NCI-H1436 (cell line): ENCODE measurements at places on chromosomes 1 and 21.

GRCh38 chr21:27693376-27693775 is 726.5 kb upstream of the ADAMTS5 start:
- no peak for DNase-seq

DNA sequence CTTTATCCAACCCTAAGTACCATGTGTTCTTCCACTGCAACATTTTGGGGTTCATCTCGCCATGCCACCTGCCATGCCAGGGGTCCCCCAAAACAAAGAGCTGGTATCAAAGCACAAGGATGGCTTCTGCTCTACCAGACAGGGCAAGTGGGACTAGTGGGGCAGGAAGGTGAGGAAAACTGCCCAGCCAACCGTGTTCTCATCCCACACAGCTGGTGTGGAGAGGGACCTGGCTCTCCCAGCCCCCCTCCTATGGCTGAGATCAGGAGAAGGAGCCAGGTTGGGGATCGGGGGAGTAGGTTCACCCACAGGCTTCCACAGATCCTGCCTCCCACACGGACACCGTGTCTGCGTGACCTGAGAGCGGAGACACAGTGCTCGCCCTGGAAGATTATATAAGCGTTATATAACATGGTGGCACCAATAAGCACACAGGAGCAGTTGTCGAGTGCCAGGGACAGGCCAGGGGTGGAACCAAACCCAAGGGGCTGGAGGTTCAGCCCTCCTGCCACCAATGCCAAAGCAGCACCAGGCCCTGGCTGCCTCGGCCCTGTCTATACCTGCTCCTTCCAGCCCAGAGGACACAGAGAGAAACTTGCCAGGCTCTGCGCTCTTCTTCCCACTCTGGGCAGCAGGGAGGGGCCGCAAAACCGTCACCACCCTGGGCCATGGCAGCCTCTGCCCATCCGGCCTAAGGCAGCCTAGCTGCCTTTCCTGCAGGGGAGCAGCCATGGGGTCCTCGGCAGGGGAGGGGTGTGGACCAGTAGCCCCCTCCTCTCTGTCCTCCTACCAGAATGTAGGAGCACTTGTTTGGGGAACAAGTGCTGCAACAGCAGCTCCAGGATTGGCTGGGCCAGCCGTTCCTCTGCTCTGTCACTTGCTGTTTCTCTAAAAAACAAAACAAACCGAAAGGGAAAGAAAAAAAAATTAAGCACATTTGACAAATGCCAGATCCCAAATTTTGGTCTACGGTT is 43.5 kb downstream of the CD34 start:
- no peak for DNase-seq

GRCh38 chr1:204589409-204590038 is 73.3 kb downstream of the MDM4 start:
- no peak for DNase-seq

- peak; percentile 54 for DNase-seq
Observed at GRCh38 chr1:11719313-11720032, 16.5 kb upstream of the AGTRAP start.

- DNase-seq = no peak
Observed at GRCh38 chr1:167209044-167209443, 11.6 kb upstream of the POU2F1 start.

GRCh38 chr1:116020668-116021272 is 44.5 kb downstream of the SLC22A15 start:
- peak; percentile 2 for DNase-seq

DNA sequence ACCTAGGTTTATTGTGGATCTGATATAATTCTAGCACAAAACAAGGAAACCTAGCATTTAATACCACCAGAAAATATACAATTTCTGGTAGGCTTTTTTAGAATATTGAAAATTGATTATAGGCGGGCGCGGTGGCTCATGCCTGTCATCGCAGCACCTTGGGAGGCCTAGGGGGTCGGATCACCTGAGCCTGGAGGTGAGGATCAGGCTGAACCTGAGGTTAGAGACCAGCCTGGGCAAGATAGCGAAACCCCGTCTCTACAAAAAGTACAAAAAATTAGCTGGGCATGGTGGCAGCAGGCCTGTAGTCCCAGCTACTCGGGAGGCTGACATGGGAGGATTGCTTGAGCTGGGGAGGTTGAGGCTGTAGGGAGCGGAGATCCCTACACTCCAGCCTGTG is 948 bp upstream of the COP1 start:
- DNase-seq = no peak

GRCh38 chr1:199733125-199733524 is 294.4 kb upstream of the NR5A2 start:
- no peak for DNase-seq

DNA sequence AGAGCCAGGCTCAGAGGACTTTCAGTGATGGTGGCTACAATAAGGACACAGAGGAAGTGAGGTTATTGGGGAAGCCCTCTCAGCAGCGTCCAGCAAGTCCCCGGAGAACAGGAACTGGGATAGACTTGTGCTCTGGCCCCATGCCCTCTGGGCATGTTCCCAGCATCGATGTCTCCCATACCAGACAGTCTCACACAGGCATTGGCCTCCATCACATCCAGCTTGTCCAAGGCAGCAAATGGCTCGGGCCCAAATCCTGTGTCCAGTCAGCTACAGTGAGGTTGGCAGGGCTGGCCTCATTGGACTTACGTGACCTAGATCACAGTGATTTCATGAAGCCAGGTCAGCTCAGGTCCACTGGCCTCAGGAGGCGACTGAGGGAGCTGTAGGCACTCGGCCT is 19.6 kb upstream of the TMEM54 start:
- DNase-seq = no peak

GRCh38 chr1:71921935-71922559 is 360.3 kb downstream of the NEGR1 start:
- DNase-seq = no peak

DNA sequence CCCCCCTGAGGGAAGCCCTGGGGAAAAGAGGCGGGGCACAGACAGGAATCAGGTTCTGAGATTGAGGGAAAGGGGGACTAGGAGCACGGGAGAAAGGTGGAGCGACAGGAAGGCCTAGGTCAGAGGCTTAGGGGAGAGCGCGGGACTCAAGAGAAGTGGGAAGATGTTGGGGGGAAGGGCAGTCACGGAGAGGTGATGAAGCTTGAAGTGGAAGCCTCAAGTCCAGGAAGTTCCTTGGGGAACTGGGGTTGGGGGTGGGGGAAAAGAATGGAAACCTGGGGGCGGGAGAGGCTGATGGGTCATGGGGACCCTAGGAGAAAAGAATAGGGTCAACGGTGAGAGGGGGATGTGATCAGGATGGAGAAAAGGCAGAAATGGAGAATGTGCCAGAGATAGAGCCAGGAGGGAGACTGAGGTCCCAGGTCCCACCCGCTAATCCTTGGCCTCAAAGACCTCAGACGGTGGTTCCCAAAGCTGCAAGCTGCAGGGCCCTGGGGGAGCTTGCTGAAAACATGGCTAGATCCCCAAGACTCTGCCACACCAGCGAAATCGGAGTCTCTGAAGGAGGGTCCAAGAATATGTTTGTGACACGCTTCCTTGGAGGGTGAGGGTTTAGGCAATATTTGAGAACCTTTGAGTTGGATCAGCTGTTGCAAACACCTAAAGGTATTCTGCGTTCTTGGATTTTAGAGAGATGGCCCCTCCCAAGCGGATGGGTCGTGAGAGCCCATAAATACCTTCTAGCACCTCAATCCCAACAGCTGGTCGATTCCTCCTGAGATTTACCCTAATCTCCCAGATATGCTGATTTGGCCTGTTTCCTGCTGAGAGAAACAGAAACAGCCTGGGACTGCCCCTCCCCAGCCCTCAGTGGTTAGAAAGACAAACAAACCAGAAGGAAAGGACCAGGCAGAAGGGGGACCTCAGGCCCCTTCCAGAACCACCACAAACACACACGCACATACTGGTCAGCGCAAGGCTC is 3.6 kb downstream of the C1orf232 start:
- no peak for DNase-seq

DNA sequence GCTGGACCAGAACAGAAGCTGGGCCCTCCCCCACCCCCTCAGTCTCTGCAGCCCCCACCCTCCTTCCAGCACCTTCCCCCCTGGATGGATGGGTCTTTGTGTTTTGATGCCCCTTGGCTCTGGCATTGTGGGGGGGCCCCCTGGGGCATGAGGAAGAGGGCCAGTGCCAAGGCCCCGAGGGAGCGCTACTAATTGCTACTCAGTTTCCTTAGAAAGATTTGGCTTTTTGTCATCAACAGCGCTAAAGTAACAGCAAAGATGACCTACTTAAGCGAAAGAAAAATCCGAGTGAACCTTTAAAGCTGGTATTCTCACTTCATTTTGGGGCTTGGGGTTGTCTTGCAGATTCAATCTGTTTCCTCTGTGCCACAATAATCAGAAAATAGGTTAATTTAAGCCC is 63.5 kb downstream of the SKI start:
- DNase-seq = no peak

- no peak for DNase-seq
Observed at GRCh38 chr1:20365421-20366055, 74.9 kb downstream of the VWA5B1 start.

- DNase-seq = no peak
Observed at GRCh38 chr21:17798796-17799195, 20.4 kb downstream of the C21orf91 start.

DNA sequence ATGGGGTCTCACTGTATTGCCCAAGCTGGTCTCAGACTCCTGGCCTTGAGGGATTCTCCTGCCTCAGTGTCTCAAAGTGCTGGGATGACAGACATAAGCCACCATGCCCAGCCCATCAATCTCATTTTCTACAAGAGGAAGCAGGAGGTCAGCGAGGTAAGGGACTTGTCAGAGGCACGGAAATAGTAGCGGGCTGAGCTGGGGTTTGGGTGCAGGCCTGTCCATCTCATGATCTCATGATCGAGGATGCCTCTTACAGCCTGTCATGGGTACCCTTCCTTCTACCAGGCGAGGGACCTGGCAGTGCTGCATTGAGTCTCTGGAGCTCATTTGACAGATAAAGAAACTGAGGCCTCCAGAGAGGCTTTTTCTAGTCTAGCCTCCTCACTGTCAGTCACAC is 28.5 kb upstream of the SCCPDH start:
- no peak for DNase-seq

DNA sequence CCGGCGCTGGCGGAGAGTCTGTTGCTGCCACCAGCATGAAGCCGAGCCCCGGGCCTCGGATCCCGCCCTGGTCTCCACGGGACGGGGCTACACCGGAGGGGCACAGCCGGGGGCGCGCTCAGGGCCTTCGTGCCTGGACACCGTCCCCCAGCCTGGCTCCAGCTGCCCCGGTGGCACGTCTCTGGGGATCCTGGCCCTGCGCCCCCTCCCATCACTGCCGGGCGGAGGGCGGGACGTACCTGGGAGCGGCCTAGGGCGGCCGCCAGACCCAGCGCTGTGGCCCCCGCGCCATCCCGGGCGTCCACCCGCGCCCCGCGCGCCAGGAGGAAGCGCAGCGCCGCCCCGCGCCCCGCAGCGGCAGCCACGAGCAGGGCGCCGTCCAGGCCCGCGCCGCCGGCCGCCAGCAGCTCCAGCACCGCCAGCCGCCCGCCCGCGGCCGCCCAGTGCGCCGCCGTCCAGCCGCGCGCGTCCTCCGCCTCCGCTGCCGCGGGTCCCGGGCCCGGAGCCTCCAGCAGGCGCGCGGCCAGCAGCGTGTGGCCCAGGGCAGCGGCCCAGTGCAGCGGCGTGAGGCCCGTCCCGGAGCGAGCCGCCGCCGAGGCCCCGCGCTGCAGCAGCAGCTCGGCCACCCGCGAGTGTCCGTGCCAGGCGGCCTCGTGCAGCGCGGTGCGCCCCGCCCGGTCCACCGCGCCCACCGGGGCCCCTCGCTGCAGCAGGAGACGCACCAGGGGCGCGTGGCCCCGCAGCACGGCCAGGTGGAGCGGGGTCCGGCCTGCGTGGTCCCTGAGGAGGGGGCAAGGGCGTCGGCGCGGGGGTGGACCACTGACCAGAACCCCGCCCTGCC is 1.0 kb downstream of the ANKRD65 start:
- no peak for DNase-seq

DNA sequence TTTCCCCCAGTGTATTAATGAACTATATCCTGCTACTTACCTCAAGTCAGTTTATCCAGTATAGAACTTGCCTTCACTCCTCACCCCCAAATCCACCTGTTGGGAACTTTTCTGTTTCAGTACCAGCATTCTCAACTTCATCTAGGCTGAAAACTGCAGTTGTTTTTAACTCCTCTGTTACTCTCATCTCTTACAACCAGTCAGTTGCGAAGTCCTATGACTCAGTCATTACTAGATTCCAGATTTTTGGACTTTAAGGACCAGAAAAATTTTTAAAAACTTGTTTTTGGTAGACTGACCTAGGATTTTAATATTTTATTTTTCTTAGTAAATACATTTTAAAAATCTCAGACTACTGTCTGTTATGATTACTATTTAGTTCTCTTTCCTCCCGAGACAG is 8.1 kb downstream of the GNAI3 start:
- DNase-seq = no peak

DNA sequence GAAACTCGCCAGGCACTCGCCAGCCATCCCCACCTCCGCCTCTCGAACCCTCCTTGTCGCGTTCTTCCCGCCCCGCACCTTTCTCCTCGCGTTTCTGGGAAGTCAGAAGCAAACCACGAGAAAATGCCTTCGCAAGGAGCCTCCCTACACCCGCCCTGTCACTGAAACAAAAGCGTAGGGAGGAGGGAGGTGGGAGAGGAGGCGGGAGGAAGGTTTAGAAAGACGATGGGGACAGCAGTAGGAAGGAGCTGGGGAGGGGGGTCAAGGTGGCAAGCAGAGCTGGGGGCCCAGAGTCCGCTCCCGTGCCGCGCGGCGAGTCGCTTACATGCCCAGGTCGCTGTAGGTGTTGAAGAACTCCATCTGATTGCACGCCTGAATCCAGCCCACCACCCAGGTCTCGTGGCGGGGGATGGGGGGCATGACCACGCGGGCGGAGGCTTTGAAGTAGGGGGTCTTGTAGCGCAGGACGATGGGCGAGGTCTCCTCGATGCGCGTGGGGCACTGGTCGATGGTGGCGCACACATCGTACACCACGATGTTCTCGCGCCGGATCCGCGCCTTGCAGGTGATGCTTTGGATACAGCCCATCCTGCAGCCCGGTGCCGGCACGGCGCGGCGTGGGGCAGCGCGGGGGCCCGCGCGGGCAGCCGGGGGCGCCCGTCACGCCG is 1.0 kb downstream of the FAM78B start:
- no peak for DNase-seq

DNA sequence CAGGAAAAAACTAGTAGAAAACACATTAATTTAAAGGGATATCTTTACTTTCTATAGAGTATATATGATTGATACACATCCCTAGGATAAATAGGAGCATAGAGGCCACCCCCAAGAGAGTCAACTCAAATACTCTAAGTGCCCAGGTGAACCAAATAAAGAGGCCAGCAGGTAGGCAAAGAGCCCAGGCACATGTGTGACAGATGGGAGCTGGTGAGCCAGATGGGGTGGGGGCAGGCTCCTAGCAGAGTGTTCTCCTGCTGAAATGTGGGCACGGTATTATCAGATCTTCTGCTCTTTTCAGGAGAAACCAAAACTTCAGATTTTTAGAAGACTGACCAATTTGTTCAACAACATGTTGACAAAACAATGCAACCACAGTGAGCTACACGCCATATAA is 333.4 kb upstream of the PKN2 start:
- no peak for DNase-seq

DNA sequence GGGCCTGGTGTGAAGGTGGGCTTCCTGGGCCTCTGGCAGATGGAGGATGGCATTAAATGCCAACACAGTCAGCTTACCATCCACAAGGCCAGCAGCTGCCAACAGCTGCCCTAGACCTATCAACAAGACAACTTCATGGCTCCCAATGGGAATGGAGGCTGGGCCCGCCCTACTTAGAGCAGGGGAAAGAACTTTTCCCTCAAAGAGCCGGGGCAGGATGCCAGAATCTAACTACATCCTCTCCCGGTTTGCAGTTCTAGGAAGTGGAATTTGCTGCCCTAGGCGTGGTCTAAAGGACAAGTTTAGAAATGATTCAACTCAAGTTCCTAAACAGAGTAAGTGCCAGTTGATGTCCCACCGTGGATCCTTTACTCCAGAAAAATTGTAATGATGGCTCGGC is 13.1 kb downstream of the ICMT start:
- no peak for DNase-seq
